ENCODE measurements at places on chromosomes 11 and 22.

DNA sequence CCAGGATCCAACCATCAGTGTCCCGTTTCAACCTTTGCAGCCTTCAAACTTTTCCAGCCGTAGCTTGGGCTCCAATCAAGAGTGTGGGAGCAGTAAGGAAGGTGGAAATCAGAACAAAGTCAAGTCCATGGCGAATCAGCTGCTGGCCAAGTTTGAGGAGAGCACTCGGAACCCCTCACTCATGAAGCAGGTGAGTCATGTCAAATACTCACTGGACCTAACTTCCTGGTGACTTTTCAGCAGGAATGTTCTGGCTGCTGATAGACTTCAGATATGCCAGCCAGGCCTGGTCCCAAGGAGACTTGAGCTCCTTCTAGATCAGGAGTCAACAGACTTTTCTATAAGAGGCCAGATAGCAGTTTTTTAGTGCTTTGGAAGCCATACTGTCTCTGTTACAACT is 129.0 kb downstream of the MICAL2 start:
- DNase-seq, result no peak

GRCh38 chr11:35276396-35277145 is 137.6 kb downstream of the CD44 start:
- no peak for DNase-seq

DNA sequence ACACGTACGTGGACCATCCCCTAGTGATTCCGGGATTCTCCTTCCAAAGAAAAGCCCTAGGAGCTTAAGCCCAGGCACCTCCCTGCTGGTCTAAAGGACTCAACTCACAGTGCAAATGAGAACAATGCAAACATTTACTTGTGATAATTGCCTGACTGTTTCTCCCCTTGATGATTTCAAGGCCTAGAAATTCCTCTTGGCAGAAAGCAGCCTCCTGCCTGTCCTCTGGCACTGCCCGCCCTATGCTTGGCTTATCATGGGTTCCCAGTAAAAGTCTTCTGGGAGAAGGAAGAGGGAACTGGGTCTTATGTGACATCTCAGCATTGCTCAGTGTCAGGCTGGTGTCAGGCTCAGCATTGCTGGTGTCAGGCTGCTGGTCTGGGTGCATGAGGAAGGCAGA is 351.8 kb downstream of the SHANK2 start:
- no peak for DNase-seq

DNA sequence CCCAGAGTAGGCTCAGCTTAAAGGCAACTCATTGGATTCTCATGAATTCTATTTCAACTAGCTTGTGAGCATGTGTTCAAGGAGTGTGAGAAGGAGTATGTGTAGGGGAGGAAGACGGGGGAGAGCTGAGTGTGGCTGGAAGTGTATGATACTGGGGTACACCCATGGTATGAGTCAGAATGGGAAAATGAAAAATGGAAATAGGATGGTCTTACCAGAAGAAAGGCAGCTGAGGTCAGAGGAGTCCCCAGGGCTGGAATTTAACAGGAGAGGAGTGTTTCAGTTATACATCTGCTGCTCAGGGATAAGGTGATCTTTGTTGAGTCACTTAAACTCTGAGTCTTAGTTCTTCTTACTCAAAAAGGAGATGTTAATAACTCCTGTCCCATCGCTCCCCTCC is 6.7 kb upstream of the ADAMTS15 start:
- no peak for DNase-seq

- no peak for DNase-seq
These were observed 967 bp upstream of the GALNT18 start for GRCh38 chr11:11622772-11623171.

GRCh38 chr11:93906486-93906885 is 56.1 kb upstream of the VSTM5 start:
- DNase-seq, result no peak

DNA sequence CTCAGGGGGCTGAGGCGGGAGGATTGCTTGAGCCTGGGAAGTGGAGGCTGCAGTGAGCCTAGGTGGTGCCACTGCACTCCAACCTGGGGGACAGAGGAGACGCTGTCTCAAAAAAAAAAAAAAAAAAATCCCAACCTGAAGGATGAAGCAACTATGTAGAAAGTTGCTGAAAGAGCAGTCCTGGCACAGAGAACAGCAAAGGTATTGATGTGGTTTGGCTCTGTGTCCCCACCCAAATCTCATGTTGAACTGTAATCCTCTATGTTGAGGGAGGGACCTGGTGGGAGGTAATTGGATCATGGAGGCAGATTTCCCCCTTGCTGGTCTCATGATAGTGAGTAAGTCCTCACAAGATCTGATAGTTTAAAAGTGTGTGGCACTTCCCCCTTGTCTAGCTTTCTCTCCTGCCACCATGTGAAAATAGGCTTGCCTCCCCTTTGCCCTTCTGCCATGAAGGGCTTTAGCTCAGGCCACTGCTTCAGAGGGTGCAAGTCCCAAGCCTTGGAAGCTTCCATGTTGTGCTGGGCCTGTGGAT is 10.7 kb upstream of the SERPING1 start:
- DNase-seq, result no peak

- peak; percentile 75 for DNase-seq
These were observed 1080.8 kb downstream of the BRD1 start for GRCh38 chr22:48746789-48747425.

GRCh38 chr22:32745251-32745995 is 56.1 kb upstream of the TIMP3 start:
- no peak for DNase-seq

GRCh38 chr11:58165504-58166106 is 23.3 kb upstream of the OR9Q2 start:
- no peak for DNase-seq
